ENCODE measurements at places on chromosomes 2 and 18.

DNA sequence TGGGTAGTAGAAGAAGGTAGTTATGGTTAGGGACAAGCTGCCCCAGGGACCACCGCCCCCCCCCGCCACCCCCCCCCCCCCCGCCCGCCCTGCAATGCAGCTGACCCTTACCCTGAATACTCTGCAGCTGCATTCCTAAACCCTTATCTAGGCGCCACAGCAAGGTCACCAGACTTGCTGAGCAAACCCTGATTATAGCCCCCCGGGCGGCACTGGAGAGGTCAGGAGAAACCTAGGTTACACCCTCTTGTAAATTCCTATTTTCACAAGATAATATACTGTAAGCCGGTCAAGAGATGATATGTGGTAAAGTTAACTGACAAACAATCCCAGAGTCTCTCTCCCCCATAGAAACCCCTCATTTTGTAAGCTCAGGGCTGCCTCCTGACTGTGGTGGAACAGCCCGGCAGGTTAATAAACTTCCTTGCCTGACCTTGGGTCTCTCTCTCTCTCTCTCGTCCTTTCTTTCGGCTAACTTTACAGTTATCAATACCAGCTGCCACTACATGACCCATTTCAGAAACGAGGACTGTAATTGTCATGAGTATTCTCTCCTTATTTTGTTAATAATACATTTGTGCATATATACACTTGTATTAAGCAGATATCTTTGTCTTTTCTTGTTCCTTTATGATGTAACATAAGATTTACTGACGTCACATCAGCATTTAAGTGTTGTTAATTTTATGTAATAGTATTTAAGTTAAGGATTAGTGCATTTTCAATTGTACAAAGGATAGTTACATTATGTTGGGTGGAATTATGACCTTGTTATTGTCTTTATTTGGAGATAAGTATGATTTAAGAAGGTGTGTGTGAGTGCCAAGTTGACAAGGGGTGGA lies 22.8 kb upstream of the SMAD4 start:
- DNase-seq: peak; percentile 49

DNA sequence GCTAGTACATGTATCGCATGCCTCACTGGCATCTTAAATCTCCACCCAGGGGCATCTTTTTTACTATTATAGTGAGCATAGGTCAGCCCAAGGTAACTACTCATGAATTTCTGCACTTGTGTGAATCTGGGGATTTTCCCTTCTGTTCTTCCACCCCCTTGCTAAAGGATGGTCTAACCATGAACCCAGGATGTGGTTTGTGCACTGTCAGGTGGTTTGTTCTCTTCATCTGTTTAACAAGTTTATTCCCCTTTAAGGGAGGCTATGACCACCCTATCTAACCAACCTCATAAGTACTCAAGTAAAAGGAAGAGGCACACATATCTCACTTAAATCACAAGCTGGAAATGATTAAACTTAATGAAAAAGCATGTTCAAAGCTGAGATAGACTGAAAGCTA lies 243.0 kb downstream of the RPRM start:
- DNase-seq: no peak

DNA sequence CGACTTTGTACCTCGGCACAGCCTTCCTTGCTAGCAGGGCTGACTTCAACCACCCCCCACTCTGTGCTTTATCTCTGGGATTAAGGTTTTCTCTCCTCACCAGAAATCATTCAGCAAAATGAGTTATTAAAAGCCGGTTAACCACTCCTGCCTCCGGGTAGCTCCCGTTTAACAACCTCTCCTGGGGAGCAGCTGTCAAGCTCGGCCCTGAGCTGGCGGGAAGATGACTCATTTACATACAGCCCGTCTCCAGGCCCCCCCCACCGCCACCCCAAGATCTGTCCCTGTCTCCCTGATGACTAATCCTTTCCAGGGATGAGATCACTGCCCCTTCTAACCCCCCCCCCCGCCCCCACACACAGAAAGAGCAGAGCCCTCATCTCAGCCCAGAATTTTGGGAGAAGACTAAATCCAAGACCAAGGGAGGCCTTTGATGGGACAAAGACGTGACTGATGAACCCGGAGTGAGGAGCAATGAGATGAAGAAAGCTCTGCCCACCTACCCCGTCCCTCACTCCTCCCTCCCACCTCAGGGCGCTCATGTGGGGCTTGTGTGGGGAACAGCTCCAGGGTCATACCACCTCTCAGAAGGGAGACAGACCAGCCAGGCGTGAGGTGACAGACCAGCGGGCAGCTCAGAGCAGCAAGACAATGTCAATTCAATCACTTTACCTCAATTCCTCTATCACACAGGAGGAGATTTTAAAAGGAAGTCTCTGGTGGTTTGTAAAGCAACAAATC lies 131.4 kb downstream of the MSH2 start:
- DNase-seq: no peak

- no peak for DNase-seq
These were observed 6.3 kb downstream of the RND3 start for GRCh38 chr2:150480971-150481830.

DNA sequence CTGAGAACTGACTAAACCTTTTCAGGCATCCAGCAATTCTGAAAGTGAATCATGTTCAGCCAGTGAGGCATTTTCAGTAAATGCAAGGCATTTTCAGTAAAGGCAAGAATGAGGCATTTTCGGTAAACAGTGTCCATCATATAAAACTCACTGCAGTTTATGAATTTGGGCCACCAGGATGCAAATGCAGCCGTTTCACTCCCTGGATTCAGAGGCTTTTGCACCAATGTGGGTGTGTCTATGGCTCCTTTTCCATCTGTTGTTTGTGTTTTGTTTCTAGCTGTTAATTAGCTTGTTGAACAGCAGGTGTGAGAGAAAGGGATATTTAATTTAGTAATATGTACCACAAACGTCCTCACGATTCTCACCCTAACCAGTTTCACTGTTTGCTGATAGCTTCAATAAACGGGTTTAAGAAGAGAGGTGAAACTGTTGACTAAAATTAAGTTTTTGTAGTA lies 116.3 kb upstream of the PGAP1 start:
- DNase-seq: no peak

DNA sequence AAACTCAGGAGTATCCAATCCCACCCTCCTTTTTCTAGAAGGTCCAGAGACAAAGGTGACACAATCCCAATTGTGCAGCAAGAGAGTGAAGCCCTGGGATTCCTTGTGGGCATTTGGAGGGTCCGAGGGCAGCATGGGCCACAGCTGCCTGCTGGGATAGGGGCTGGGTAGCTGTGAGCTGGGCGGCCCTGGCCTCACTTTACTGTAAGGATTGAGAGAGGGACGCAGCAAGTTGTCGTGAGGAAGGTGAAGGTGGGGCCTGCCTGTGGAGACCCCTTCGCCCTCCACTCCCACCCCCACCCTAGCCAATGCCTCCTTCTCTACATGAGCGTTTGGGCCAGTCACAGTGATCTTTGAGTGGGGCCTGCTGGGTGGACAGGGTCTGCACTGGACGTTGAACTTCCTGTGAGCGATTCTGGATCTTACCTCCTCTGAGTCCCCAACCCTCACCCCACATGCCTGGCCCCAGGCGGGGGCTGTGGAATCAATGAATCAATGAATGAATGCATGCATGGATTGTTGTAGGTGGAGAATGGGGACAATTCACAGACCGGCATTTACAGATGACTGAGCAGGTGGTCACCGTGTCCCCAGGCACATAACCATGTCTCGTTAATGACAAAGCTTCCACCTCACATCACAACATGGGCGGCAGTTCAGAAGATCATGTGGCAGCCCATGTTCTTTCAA lies 107.2 kb downstream of the INHBB start:
- DNase-seq: no peak
